ENCODE measurements at places on chromosomes 11 and 22.

DNA sequence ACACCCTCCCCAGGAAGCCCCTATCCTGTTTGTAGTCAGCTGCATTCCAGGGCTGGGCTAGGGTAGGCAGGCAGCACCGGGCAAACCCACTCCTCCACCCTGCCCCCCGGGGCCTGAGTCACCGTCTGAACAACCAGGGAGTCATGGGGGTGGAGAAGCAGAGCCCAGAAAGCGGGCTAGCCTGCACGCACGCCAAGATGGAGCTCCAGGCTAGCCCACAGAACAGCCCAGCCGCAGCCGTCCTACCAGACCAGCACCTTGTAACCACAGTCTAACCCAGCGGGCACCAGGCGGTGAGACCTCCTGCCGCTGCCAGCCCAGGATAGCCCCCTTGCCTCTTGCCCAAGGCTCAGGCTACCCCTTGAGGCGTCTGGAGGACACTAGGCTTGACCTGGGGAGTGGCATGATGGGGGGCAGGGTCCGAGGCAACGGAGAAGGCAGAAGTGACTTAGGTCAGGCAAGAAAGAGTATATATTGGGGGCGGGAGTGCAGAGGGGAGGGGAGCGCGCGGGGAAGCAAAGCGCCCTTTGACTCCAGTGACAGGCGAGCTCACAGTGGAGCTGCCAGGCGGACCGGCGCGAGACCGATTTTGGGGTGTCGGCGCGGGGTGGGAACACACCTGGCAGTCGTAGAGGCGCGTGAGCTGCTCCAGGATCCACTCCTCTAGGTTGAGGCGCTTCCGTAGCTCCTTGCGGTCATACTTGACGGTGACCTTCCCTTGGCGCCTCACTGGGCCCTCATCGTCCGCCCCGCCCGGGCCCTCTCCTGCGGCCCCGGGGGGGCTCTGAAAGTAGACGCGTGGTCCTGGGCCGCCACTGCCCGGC is 734 bp downstream of the PPP1R14B start:
- peak; percentile 85 for DNase-seq

DNA sequence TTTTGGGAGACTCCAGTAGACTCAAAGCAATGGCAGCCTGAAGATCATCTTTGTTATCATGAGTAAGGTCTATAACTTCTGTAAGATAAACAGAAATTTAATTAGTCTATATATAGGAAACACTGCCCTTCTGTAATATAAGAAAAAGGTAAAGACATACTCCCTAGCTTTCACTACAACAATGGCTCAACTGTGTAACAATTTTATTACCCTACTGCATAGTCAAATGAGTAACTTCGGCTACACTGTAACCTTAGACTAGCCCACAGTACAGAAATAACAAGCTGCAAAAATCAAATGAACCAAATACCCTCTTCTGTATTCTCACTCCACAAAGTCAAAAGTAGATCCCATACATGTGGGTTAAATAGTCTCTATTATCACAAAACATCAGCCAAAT is 33.7 kb downstream of the USP28 start:
- DNase-seq = no peak

- peak; percentile 1 for DNase-seq
Measured at GRCh38 chr11:101126551-101127196, 2.9 kb downstream of the PGR start.

- no peak for DNase-seq
Measured at GRCh38 chr11:101817581-101817980, 97.2 kb upstream of the CEP126 start.

DNA sequence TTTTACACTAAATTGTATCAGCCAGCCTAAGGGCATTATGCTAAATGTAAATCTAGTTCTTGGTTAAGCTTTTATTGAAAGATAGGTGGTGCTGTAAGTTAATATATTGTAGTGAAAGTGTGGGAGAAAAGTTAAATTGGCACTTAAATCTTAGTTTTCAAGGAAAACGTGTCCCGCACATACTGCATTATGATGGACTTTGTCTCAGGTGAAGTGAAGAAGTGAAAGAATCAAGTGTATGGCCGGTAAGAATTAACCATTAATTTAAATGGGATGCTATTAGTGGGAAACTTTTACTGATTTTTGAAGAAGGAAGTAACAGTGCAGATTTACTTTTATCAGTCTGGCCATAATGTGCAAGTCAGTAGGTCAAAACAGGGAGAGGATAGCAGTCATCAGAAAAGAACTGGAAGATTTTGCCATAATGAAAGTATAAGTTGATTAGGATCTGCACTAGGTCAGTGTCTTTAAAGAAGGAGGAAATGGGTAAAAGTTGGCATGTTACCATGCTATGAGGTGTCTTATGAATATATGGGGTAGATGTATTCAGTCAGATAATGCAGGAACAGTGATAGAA is 81.6 kb downstream of the PDHX start:
- DNase-seq = no peak

- peak; percentile 48 for DNase-seq
Measured at GRCh38 chr11:74783241-74783871, 34.7 kb downstream of the RNF169 start.

GRCh38 chr11:71381781-71382505 is 66.2 kb downstream of the DHCR7 start:
- no peak for DNase-seq

DNA sequence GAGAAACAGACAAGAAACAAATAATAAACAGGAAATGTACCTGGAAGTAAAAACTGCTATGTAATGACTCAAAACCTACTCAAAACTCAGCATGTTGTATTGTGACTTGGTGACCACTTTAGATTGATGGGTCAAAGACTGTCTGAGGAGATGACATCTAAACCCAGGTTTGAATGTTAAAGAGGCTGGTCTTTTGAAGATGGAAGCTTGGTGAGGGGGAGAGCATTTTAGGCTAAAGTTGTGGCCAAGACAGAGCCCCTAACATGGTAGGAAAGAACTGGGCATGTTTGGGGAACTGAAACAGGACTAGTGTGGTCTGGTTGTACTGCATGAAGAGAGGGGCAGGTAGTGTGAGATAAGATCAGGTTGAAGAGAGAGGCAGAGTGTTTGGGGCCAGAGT is 85.3 kb upstream of the MYO18B start:
- DNase-seq = no peak

DNA sequence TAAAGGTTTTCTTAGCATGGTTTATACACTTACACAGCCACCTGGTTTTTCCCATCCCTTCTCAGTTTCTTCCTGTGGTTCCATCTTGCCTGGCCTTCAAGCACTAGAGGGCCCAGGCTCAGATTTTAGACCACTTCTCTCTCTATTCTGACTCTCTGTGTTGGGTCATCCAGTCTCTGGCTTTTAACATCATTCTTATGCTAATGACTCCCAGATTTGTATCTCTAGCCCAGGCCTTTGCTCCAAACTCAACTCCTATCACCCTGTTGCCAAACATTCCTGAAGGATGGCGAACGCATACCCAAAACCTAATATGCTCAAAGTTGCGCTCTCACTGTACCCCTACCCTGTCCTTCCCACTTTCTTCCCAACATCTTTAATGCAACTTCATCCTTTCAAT is 135.1 kb downstream of the SPATA19 start:
- DNase-seq = no peak

- DNase-seq = no peak
Measured at GRCh38 chr11:102253020-102253715, 64.1 kb upstream of the BIRC3 start.

DNA sequence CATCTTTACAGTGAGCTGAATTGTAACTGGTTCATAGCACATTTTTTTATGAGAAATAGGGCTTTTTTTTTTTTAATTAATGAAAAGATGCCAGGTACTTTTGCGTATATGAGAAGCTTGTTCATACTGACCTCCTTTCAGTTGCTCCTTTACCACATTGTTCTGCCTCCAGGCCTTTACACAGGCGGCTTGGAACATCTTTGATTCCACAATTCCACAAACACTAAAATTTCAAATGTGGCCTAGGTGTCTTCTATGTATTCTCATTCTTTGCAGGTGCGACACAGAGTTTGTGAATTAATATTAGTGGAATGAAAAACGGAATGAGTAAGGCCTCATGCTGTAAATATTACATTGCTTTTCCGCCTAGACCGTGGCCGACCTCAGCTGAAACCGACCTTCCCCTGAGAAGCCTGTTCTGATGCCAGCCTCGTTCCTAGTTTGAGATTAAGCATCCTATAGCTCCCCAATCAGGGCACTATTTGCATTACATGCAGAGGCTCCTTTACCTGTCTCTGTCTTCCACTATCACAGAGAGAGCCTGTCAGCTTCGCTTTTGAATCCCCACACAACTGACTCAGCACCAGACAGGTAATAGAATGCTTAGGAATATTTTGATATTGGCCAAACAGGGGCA is 125.8 kb downstream of the LDLRAD3 start:
- DNase-seq = no peak

DNA sequence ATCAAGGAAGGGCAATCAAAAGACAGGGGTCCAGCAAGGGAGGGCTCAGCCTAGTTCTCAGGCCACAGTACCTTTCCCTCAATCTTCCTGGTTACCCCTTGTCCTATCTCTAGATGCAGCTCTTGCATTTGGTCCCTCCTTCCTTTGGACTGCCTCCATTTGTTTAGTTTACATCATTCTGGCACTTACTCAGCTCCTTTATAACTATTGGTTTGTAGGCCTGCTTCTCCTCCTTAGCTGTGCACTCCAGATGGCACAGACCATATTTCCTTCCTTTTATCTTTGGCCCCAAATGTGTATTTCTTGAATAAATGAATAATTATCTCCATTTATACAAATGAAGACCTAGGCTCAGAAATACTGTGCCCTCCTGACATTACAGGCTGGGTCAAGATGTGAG is 92.3 kb upstream of the AMOTL1 start:
- no peak for DNase-seq

- DNase-seq = no peak
Measured at GRCh38 chr22:29375398-29376076, 12.8 kb downstream of the AP1B1 start.

DNA sequence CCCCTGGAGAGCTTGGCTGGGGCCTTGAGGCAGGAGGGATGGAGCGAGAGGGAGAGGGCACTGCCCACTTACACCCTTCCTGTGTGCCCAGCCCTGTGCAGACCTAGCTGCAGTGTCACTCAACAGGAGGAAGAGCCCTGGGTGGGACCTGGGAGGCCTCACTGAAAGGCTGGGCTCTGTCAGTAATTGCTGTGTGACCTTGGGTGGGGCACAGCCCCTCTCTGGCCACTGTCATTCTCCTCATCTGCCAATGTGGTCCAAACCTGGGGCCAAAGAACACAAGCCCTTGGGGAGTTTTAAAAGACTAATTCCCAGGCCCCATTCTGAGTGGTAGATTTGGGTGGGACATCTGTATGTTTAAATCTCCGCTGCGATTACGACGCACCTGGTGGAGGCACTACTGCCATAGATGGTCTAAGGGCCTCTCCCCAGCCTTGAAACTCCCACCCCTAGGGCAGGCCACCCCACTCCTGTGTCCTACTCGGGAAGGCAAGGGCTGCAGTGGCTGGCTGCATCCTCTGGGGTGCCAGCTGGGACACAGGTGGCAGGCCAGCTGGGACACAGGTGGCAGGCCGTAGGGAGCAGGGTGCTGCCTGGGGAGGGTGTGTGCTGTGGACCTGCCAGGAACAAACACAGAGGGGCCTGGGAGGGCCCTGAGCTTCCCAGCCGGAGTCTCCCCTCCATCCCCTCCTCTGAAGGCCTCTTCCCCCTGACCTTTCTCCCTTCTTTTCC is 12.3 kb upstream of the SOX10 start:
- no peak for DNase-seq

Measured in kidney epithelial cell (primary cell).